Left lobe of liver (tissue), 2 donors: ENCODE measurements at places on chromosomes 1 and 21.

- no peak for DNase-seq
Measured at GRCh38 chr1:8184301-8184700, 133.6 kb upstream of the SLC45A1 start.

DNA sequence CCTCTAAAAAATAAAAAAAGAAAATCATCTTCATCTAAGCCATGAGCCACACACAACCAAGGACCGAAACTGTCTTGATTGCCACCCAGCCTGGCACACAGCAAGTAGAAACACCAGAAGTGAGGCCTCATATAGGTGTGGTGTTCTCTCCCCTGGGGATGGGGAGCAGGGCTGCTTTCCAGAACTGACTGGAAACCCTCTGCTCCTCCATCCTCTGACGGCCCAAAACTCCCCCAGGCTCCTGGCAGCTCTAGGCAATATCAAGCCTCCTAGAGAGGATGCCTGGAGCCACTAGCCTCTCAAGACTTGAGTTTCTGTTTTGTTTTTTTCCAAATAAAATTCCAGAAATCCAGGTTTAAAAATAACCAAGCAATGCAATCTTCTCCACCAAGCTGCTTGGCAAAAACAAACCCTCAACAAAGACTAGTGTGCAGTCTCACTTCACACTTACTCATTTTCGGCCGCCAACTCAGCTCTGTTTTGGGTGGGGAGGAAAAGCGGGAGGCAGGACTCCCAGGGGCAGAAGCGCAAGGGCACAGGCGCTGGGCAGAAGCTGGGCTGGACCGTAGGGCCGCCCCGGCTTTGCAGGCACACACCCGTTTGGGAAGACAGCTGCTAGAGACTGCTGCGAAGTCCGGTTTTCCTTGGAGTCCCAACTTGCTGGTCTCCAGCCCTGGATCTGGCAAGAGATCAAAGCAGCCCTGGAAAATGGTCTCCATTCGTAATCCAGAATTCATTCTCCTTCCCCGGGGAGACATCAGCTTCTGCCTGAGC, 78.2 kb upstream of the CAPZB start:
- no peak for DNase-seq

GRCh38 chr1:116130356-116130755, 19.2 kb downstream of the MAB21L3 start:
- no peak for DNase-seq

DNA sequence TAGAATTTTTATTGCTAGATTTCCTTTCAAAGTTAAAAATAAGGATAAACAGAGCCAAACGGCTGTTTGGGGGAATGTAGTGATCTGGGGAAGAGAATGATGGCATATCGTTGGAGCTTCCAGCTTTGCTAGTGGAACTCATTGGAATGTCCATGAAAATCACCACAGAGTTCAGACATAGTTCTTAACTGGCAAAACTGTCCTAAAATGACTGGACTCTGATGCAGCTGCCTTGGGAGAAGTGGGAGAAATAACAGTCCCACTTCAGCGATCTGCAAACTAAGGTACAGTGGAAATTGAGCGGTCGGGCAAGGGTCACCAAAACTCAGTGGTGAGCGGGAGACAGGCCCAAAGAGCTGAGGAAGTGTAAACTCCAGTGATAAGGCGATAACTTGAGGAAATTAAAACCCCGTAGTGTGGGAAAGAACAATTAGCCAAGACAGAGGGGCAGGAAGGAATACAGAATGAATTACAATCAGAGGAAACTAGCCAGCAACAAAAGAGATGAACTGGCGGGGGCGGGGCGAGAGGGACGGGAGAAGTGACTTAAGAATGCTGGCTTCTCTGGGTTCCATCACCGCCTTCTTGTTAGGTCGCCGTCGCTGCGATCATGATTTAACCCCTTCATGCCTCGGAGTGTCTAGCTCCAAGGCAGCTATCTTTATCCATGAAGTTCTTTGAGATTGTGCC, 89.8 kb upstream of the ARHGAP29 start:
- DNase-seq, result no peak

DNA sequence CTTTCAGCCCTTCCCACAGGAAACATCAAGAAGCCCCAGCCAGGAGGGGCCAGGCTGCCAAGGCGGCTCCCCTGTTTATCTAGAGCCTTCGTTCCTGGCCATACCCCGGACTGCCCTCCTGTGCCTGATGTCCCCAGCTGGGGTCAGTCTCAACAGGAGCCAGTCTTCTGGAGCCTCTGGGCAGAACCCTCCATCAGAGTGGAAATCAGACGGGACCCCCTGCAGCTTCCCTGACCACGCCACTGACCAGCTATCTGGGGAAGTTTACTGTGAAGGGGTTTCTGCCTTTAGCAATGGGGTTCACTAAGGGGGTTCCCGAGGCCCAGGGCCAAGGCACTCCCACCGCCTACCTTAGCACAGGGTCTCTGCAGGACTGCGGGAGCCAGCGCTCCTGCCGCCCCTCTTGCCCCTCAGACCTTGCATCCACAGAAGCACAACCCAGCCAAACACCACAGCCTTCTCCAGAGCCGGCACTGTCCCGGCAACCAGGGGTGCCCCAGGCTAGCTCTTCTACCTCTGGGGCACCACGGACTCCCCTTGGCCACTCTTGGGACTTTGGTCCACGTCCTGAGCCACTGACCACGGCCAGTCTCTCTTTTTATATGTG, 3.5 kb upstream of the MTFR1L start:
- DNase-seq, result no peak

GRCh38 chr1:153572569-153573015, 6.9 kb upstream of the S100A2 start:
- peak; percentile 87 for DNase-seq

DNA sequence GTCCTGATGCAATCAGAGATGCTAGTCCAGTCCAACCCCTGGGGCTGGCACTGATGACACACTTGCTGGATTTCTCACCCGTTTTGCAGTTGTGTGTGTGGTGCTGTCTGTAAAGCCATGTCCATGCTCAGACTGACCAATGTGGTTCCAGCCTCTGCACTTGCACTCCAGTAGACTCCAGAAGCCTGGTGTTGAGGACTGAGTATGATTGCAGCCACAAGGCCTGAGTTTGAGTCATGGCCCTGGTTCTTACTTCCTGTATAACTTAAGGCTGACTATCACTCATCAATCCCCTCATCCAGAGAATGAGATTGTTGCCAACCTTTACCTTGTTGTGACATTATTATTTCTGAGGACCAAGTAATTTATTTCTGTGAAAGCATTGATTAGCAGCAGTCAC, 34.8 kb upstream of the IKBKE start:
- DNase-seq, result no peak

DNA sequence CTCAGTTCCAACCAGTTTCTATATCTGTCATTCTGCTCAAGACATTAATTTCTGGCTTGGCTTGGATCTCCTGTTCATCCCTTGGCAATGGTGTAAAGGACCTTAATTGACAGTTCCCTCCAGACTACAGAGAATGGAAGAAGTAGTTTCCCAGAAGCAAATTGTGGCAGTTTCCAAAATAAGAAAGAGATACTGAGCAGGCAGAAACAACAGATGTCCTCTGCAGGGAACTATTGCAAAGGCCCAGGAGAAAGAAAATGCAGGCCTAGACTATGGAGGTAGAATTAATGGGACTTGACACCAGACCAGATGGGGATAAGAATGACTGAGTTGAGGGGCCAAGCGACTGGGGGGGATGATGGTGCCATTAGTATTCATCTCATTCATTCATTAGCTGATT, 6.1 kb upstream of the AK2 start:
- DNase-seq, result no peak

DNA sequence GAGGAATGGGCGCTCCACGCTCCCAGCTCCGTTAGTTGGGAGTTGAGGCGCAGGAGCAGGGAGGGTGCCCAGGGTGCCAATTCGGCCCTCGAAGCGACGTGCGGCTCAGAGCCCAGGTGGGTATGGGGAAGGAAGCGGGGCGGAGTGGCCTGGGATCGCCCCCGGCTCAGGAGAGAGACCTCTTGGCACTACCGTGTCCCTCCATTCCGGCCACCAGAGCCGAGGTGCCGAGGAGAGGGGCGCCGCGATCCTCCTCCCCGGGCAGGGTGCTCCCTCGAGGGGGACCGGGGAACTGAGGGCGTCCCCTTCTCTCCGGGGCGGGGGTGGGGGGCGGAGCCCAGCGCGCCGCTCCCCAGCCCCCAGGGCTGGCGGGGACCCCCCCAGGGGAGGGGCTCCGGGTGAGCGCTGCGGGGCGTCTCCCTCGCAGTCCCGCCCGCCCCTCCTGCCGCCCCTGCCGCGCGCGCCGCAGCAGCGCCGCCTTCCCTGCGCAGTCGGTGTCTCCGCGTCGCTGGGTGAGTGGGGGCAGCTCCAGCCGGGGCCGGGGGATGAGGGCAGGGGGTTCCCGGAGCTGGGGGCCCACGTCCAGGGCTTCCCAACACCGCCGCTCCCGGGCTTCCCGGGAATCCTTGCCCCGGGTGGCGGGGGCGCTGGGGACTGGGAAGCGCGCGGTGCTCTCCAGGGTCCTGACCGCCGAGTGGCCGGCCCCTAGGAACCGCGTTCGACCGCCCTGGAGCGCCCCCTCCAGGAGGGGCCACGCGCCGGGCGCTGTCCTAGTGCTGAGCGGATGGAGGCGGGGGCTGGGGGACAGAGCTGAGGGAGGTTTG, at the start of gene HPCA:
Gene HPCA (plus strand): TSS at position 488 of the 824 bp plus-strand sequence. CDS start 2,408 bp downstream, outside the sequence.
- no peak for DNase-seq

GRCh38 chr1:180970333-180971079, 52.2 kb downstream of the STX6 start:
- DNase-seq, result no peak

GRCh38 chr1:203462878-203463277, 12.7 kb upstream of the PRELP start:
- no peak for DNase-seq

- no peak for DNase-seq
Measured at GRCh38 chr1:21547876-21548275, 38.7 kb downstream of the ALPL start.

DNA sequence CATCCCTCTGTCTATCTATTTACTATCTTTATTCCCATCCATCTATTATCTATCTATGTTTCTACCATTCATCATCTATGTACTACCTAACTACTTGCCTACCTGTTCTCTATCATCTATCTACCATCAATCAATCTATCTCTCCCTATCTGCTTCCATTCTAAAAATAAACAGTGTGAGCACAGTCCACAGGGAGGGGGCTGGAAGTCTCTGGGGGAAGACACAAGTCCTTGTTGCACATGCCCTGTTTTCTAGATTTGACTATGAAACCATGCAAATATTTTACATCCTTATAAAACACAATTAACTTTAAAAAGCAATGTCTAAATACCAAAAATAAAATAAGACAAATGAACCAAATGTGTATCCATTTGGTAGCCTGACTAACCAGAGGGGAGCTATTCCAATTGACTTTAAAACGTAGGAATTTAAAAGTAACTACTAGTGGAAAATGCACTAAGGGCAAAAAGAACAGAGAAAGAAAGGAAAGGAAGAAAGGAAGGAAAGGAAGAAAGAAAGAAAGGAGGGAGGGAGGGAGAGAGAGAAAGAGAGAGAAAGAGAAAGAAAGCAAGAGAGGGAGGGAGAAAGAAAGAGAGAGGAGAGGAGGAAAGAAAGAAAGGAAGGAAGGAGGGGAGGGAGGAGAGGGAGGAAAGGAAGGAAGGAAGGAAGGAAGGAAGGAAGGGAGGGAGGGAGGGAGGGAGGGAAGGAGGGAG, 13.6 kb upstream of the RIPK4 start:
- no peak for DNase-seq

GRCh38 chr1:116679828-116680628, 12.5 kb upstream of the IGSF3 start:
- peak; percentile 0 for DNase-seq

DNA sequence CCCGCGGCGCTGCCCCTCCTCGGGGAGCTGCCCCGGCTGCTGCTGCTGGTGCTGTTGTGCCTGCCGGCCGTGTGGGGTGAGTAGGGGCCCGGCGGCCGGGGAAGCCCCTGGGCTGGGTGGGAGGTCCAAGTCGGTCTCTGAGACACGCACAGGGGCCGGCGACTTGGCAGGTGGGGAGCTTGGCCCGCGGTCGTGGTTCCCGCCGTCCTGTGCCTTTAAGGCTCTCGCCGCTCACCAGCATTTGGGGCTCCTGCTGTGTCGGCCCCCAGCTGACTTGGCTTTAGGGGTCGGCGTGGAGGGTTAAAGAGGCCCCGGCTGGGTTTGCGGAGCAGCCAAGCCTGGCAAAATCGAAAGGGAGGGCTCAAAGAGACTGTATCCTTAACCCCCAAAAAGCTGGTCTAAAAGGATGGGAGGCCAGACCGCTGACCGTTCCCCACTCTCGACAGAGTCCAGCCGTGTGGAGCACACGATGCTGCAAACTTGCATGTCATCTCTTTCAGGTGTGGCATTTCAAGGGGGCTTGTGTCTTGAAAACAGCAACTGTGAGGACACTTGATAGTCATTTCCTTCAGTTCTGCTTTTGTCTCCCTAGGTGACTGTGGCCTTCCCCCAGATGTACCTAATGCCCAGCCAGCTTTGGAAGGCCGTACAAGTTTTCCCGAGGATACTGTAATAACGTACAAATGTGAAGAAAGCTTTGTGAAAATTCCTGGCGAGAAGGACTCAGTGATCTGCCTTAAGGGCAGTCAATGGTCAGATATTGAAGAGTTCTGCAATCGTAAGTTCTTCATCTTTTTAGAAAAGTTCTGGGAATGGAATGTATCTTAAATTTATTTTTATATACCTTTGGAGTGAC, 540 bp downstream of the CD55 start:
- DNase-seq, result no peak

DNA sequence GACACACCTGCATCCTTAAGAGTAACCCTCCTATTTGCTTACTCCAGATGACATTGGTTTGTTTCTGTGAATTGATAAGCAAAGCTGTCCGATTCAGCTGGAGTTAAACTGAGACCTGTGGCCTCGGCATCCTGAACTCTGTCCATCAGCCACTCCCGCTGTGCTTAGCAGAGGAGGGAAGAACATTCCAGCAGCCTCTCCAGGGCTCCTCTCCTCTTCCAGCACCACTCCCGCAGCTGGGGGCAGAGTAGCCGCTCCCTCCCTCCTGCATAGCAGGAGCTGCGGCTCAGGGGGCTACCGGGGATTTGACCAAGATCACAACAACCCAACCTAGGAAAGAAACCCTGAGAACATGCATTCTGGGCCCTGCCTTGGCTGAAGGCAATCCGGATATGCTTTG, 8.8 kb downstream of the LRRC38 start:
- DNase-seq, result no peak

GRCh38 chr1:191695865-191696264, 462.4 kb upstream of the RGS18 start:
- no peak for DNase-seq

GRCh38 chr1:234926559-234927311, 201.9 kb downstream of the TOMM20 start:
- DNase-seq, result peak; percentile 42

DNA sequence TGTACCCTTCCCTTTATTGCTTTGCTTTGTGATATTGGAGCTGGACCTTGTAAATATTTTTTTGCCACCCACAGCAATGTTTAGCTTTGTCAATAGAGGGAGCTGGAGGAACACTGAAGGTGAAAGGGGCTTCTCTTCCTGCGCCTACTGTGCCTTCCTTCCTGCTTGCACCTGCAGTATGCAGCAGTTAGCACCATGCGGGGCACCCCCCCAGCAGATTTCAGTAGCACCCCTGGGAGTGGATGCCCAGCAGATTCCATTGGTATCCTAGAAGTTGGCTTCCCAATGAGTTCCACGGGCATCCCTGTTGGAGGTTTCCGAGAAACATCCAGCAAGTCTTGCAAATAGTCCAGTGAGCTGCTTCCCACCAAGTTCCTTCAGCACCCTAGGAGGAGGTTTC, 25.6 kb downstream of the S100A10 start:
- DNase-seq, result peak; percentile 53

GRCh38 chr1:61642475-61643232, 82.3 kb downstream of the TM2D1 start:
- DNase-seq, result no peak

GRCh38 chr1:196380316-196380715, 227.9 kb downstream of the KCNT2 start:
- no peak for DNase-seq
